Activated CD4-positive, alpha-beta memory T cell treated with anti-CD3 and anti-CD28 coated beads for 36 hours (primary cell): ENCODE measurements at places on chromosomes 4 and X. TPM values are rescaled to one million over a fixed set of nuclear protein-coding genes. Genes with fewer than 3 reads are reported as not detected.

LANCL3 gene
- total RNA-seq: 0.02 TPM

MAMLD1 gene
- total RNA-seq: 2.2 TPM

SYP gene
- total RNA-seq: 5.4 TPM

COL25A1 gene
- total RNA-seq: not detected

IQSEC2 gene
- 0.39 TPM for total RNA-seq

CXCL6 gene
- total RNA-seq: not detected

MAGEA2 gene
- total RNA-seq: not detected

ZBED1 gene
- 22.5 TPM for total RNA-seq

HPRT1 gene
- total RNA-seq: 109 TPM

MAGED4 gene
- total RNA-seq: 1.2 TPM

ZFP92 gene
- 1.6 TPM for total RNA-seq

GAK gene
- total RNA-seq: 101 TPM

CENPE gene
- total RNA-seq: 49.1 TPM

STOX2 gene
- total RNA-seq: not detected

- DNase-seq: no peak
These were observed 145.6 kb downstream of the ARX start for GRCh38 chrX:24870143-24870542.

GRCh38 chr4:78004270-78004669 lies 52.9 kb upstream of the FRAS1 start:
- DNase-seq: no peak

GRCh38 chr4:53919535-53919934 lies 144.9 kb downstream of the CHIC2 start:
- no peak for DNase-seq

DNA sequence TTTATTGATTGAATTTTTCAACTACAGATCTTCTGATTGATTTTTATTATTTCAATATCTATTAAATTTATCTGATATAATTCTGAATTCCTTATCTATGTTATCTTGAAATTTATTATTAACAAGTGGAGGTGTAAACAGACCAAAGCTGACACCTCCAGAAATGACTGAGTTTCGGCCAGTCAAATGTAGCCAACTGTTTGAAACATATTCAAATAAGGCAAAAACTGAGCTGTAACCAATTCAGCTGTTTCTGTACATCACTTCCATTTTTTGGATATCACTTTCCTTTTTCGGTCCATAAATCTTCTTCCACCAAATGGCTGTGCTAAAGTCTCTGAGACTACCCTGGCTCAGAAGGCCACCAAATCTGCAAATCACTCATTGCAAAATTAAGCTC lies 2127.3 kb upstream of the AGA start:
- no peak for DNase-seq

DNA sequence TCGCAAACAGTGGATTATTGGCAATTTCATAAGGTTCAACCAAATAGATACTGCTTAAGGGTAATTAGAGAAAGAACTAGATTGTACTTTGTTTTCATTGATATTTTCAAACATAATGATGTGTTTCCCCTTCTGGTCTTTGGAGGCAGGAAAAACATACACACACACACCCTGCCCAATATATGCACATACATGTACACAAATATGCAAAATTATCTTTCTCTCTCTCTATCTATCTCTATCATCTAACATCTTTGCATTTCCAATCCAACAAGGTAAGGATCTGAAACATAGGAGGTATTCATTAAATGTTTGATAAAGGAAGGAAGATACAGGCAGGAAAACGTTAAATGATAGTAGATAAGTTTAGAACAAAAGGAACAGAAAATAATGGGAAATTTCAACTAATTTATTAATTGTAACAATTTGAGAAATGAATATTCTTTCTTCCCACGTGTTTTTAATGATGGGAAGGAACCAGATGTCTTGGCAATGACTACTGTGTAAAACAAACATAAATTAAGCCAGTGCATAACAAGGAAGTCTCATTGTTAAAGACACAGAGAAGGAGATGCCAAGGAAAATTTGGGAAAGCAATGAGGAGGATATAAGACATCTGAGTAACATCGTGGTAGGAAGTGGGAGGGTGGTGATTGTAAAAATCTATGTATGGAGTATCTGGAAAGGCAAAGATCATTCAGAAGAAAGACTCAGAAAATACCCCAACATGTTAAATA lies 532.1 kb downstream of the GBA3 start:
- DNase-seq: no peak

GRCh38 chr4:140869446-140869845 lies 113.3 kb upstream of the TBC1D9 start:
- no peak for DNase-seq

GRCh38 chrX:13775837-13776236 lies 41.1 kb downstream of the GPM6B start:
- DNase-seq: no peak

DNA sequence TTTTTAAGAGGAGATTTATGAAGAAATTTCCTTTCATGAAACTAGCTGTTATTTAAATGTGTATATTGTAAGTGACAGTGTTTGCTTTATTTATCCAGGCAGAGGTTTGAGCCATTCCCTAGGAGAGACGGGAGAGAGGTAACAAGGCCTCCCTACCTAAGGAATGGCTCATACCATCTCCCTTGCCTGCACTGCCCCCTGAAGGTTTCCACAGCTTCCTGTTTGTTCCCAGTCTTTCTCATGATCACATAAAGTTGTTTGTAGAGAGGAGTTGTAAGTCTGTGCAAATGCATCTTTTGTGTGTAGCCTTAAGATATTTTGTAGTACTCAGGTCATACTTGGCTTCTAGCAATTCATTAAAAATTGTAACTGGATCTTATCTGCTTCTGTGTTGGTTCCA lies 1504.5 kb upstream of the PCDH10 start:
- DNase-seq: no peak

GRCh38 chr4:114598191-114599121 lies at the start of gene UGT8:
UGT8 (plus strand) TSS chr4:114598807; CDS start chr4:114622881, 24,074 bp downstream.
- DNase-seq: peak; percentile 63

DNA sequence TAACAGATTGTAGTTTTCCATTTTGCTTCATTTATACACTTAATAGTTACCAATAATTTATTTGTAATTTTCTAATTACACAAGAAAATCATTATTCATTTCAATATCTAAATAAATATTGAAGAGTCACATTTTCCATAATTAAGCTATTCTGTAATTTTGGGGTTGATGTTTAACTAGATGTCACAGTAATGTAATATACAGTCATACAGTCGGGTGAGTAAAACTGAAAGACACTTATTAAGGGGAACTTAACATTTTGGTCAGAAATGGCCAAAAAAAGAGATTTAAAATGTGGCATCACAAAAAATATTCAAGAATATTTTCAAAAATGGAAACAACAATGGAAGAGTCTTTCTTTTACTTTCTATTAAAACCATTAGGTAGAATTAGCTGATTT lies 1080.3 kb downstream of the ARAP2 start:
- DNase-seq: no peak

DNA sequence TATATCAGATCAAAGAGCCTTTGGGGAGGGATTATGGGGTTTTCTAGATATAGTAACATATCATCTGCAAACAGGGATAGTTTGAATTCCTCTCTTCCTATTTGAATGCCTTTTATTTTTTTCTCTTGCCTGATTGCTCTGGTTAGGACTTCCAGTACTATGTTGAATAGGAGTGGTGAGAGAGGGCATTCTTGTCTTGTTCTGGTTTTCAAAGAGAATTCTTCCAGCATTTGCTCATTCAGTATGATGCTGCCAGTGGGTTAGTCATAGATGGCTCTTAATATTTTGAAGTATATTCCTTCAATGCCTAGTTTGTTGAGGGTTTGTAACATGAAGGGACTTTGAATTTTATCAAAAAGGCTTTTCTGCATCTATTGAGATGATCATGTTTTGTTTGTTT lies 25.6 kb upstream of the ABCB7 start:
- no peak for DNase-seq

DNA sequence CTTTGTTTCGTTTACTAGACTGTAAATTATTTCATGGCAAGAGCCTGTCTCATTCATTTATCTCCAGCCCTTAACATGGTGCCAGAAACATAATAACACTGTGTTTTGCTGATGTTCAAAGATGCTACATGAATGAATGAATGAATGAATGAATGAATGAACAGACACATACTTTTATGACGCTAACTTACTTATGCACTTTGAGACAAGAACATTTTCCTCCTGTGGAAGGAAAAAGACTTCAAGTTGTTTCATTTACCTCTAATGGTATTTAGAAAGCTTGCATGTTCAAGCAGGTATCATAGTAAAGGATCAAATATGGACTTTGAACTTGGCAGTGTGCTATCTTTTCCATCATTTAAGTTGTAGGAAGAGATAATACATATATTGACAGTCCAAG lies 131.6 kb downstream of the GLRA2 start:
- DNase-seq: no peak

DNA sequence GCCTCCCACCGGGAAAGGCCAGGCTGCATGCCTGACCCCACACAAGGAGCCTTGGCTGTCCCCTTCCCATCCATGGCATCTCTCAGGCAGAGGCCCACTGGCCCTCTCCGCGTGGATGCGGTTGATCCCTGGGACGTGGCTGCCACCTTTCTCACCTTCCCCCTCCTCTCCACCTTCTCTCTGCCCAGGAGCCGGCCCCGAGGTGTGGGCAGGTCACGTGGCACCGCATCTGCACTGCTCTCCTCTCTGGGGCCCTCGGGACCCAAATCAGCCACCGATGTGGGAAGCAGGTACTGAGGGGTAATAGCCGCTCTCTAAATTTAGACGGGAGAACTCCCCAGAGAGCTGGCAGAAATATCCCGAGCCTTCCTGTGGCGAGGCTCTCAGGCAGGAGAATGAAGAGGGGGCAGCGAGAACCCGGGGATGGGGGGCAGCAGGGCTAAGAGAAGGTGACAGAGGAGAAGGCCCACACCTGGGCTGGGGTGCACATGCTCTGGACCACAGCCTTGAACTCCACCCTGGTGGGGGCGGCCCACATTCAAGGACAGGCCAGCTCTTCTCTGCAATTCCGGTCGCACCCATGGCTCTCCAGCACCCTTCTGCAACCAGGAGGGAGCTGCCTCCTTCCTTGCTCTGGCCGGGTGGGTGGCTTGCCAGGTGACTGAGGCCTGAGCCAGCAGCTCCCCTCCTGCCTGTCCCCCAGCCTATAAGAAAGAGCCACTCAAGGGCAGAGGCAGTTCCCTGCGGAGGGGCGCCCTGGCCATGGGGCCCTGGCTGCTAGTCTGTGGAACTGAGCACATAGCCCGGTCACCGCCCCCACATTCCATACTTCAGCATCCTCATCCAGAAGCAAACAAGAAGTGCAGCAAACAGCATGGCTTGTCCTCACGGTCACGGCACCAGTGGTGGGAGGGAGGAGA lies 9.6 kb upstream of the DUSP9 start:
- DNase-seq: no peak

DNA sequence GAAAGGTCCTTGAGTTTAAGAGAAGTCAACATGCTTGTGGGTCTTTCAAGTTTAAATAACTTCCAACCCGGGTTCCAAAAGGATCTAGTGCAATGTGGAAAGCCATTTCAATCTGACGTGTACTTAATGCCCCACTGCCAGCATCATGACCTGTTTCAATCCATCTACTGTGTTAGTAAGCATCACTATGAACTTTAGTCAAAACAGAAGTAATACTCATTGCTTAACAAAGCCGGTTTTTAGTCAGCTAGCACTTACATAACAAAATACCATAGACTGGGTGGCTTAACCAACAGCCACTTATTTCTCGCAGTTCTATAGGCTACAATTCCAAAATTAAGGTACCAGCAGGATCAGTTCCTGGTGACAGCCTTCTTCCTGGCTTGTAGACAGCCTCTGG lies 677.5 kb downstream of the DMD start:
- no peak for DNase-seq

DNA sequence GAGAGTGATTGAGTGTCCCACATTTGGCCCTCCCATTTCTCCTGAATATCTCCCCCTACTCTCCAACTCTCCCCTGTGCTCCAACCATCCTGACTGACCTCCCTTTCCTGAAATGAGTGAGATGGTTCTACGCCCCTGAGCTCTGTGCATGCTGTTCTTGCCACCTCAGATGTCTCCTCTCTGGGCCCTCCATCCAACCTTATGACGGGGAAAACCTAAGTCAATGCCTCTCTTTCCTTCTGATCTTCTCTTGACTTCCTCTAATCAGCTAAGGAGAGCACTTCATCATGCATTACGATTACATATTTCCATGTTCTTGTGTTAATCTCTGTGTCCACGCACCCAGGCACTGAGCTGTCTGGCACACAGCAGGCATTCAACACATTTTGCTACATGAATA lies 1.1 kb upstream of the TNIP3 start:
- DNase-seq: no peak

DNA sequence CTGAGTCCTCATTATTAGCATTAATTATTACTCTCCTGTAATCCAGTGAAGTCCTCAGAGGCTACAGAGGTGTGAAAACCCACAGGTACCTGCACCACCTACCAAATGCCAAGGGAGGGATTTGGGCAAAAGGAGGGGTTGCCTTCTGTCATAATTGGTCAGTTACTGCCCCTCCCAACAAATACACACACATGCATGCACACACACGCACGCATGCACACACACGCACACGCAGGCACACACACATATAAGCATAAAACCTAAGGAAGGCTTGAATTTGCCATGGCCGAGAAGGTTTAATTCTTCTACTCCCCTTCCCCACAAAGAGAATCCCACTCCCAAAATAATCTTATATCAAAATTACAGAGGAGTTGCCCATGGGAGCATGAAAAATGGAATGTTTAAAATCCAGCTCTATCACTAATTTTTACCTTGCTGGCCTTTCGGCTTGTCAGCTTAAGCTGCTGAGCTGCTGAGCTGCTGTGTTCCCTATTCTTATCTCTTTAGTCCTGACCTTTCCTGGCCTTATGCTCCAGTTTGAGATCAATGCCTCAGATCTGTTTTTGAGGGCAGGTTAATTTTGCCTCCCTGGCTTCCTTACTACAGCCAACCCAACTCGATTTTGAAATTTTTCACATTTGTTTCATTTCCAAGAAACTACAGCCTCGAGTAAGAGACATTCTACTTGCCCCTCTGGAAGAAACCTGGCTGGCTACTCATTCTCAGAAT lies 95.0 kb downstream of the CAMK2D start:
- no peak for DNase-seq

GRCh38 chr4:5893004-5893580 lies at the start of gene CRMP1:
CRMP1 (minus strand) TSS chr4:5893086; CDS start chr4:5892969, 117 bp downstream.
- DNase-seq: no peak

GRCh38 chr4:14177987-14178386 lies 550.5 kb upstream of the BOD1L1 start:
- no peak for DNase-seq

GRCh38 chrX:120514236-120514635 lies 45.1 kb upstream of the LAMP2 start:
- DNase-seq: no peak

DNA sequence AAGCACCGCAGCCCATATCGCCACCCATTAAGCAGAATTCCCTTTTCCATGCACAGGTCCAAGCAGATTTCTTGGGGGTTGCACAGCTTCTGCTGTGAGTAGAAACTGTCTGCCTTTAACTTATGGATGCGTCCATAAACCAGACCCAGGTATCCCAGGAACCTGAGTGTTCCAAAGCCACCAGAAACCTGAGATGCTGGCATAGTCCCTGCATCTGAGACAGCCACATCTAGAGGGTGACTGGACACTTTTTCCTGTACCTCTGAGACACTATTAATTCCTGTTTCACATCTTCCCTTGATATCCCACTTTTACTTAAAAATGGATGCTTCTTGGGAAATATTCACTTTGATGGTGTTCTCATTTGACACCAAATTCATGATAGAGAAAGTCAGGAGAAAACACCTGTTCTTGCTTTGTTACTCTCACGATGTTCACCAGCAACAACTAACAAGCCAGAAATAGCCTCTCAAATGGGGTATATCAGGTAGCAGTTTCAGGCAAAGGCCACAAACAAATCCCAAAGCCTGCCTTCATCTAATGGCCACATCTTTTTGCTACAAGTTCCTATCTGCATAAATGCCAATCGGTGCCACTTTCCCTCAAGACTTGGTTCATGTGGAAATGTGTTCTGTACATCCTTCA lies 45.5 kb upstream of the PRDX4 start:
- DNase-seq: no peak
